GM10248 (cell line): ENCODE measurements at places on chromosomes 3 and 15.

- no peak for DNase-seq
Measured at GRCh38 chr3:4568841-4569240, 75.7 kb downstream of the ITPR1 start.

DNA sequence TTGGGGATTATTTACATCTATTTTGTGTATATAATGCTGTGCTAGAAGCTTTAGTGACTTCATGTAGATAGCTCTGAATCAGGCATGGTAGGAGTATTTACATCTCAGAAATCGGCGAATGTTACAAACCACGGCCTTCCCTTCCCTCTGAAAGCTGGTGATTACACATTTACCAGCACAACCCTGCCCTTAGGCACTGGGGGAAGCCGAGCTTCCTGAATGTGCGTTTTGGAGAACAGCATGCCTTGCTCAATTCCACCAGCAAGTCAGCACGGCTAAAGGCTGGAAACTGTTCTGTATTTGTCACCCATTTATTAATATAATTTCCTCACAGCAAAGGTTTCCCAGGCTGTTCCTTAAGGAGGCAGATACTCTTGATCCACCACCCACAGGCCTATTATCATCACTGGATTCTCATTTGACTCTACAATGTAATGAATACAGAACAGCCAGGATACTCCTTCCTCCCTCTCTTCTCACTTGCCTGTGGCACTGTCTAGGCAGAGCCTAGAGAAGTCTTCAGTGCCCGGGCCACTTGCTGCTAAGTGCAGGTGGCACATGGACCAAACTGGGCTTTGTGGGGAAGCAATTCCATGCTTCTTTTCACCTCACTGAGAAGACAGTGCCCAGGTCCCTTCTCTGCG is 55.2 kb upstream of the CACNA2D3 start:
- DNase-seq = no peak

DNA sequence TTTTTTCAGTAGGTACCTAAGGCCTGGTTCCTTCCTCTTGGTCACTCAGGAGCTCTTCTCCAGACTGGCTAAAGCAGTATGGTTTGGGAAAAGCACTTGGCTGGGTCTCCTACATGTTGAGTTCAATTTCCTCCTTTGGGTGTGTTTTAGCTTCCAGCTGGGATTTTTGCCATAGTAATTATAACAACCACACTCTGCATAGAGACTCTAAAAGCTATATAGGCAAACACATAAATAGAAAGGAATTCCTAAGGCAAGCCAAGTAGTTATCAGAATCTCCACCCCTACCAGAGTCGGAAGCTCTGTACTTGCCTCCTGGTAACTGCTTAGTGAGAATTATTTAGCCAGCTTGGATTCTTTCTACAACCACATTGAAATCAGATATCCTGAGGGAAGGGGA is 48.6 kb downstream of the FOXL2 start:
- no peak for DNase-seq

GRCh38 chr3:151357463-151357850 is 27.1 kb downstream of the P2RY12 start:
- DNase-seq = no peak

GRCh38 chr15:77001966-77002365 is 7.0 kb downstream of the PSTPIP1 start:
- no peak for DNase-seq

DNA sequence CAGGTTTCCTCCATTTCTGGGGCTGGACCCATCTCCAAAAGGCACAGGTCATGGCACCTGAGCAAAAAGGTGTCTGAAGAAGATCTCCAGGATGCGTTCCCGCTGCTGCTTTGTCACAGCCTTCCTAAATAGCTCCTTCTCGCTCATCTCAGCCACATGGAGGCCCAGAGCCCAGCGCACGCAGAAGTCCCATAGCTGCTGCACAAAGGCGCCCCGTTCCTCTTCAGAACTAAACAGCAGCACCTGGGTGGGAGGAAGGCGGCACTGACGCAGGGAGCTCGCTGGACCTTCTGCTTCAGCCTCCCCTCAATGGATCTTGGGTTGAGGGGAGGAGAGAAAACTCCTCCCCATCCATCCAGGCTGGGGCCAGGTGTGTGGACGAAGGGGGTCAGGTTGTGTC is 8.4 kb downstream of the DUOX2 start:
- no peak for DNase-seq

- DNase-seq = no peak
Measured at GRCh38 chr3:194280777-194281176, 70.4 kb downstream of the CPN2 start.

DNA sequence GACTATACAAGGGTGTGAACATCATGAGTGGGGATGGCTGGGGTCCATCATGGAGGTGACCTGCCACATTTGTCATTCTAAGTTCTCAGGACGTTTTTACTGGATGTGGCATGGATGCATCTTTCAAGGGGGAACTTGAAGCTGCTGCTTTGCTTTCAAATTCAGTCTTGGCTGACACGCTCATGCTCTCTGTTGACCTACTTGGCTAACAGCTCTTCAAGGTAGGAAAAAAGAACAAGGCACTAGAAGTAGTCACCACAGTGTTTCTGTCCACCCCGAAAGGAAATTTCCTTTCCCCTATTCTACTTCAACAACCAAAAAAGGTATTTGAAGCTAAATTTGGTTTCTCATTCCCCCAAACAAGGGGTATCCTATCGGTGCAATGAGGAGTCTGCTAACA is 15.0 kb downstream of the STIMATE start:
- no peak for DNase-seq

DNA sequence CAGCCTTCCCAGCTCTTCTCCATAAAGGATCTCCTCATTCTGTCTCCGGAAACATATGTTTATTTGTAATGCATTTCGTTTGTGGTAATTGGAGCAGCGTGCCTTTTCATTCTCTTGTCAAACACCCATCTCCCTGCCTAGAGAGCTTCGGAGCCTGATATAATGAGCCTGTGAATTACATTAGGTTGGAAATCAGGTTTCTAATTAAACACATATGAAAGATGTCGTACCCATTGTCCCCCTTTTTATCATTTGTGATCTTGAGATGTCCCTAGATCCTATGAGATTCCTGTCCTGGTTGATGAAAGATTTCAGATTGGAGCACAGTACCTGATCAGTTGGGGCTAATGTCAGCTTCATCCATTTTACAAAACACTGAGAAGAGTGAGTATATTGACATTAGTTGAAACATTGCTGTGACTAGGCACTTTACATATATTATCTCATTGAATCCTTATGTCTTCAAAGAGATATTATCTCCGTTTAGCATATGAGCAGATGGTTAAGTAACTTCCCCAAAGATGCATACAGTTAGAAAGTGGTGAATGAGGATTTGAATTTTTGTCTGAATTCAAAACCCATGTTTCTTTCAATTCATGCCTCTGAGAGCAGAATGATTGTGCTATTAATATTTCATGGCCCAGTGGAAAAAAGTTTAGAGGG is 23.1 kb downstream of the SYN2 start:
- no peak for DNase-seq

DNA sequence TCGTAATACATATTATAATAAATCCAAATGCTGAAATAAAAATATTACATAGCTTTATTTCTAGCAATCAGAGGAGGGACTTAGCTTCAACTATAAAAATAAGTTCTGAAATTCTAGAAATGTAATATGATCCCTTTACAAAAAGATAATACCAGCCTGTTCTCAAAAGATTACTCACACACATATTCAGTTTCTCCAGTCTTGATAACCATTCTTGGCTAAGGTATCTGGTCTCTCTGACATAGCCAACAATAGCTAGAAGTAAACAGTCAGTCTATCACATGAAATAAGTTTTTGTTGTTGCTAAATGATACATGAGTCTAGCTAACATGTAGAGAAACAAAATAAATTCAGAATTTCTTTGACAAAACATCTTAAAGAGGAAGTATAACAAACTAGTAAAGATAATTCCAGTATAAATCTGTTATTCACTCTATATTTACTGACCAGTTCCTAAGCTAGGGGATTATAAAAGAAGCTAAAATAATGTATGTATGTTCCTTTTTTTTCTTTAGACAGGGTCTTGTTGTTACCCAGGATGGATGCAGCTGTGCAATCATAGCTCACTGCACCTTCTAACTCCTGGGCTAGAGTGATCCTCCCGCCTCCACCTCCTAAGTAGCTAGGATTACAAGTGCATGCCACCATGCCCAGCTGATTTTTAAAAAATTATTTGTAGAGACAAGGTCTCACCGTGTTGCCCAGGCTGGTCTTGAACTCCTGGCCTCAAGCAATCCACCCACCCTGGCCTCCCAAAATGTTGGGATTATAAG is 170.6 kb downstream of the TBL1XR1 start:
- DNase-seq = no peak

DNA sequence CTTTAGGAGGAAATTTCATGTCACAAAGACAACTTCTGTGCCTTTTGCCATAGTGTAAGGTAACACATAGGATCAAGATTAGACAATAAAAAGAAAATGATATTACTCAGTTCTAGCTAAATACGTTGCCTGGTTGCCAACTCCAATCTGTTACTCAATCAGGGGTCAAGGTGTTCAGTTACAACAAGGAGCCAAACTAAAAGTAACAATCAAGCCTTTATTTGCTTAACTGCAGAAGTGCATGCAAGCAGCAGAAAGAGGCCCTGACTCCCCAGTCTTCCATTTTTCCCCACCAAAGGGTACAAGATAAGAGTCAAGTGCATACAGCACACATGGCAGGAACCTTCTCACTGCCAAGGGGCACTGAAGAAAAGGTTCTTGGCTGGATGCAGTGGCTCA is 28.3 kb upstream of the PPP4R2 start:
- DNase-seq = no peak

DNA sequence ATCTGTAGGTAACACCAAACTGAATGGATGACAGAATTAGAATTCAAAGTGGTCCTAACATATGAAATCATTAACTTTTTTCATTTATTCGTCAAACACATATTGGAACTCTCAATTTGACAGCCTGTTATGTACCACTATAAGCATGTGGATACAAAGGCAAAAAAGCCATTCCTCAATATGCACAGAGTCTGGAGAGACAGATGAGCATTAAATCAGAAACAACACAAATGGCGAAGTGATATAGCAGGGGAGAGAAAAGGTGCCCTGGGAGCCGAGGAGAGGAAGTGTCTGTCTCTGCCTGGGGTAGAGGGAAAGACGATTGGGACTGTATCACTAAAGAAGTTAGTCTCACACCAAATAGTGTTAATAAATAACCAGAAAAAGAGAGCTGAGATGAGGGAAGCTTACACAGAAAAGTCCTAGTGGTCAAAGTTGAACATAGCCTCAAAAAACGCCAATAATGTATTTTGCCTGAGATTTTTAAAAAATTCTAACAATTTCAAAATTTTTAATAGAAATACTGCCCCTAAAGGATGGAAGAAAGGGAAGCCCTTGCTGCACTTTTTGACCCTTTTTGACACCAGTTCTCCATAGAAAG is 417.5 kb downstream of the TUSC7 start:
- no peak for DNase-seq

- DNase-seq = no peak
Measured at GRCh38 chr3:72154391-72155335, 369.7 kb upstream of the PROK2 start.

- no peak for DNase-seq
Measured at GRCh38 chr15:69539345-69539744, 86.7 kb downstream of the RPLP1 start.

DNA sequence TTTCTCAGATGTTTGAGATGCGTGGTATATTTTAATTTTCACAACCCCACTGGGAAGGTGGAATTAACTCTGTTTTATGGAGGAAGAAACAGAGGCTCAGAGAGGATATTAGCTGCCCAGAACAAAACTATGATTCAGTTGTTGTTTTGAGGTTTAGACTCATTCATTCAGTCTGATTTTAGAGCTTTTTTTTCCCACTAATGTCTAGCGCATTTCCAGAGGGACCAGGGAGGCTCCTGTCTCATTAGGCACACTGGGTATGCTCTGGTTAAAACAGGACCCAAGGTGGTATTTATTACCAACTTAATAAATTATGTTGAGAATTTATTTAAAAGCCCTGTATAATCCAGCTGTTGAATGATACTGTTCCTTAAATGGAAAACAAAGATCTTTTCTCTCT is 272.0 kb upstream of the RGMA start:
- DNase-seq = no peak

- no peak for DNase-seq
Measured at GRCh38 chr3:177810162-177810623, 612.9 kb upstream of the TBL1XR1 start.

DNA sequence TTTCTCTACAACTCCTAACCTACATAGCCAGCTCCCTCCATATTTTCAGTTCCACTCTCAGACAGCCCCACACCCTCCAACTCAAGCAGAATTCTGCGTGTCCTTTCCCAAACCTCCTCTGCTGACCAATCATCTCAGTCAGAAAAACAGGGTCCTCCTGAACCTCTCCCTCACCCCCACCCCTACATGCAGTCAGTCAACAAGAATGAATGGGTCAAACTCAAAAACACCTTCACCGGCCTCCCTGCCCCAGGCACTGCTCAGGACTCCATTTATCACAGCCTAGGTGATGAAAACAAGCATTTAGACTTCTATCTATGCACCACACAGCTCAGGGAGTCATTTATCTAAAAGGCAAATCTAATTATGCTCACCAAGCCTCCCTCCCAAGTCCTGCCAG is 32.4 kb downstream of the MYL3 start:
- DNase-seq = no peak

DNA sequence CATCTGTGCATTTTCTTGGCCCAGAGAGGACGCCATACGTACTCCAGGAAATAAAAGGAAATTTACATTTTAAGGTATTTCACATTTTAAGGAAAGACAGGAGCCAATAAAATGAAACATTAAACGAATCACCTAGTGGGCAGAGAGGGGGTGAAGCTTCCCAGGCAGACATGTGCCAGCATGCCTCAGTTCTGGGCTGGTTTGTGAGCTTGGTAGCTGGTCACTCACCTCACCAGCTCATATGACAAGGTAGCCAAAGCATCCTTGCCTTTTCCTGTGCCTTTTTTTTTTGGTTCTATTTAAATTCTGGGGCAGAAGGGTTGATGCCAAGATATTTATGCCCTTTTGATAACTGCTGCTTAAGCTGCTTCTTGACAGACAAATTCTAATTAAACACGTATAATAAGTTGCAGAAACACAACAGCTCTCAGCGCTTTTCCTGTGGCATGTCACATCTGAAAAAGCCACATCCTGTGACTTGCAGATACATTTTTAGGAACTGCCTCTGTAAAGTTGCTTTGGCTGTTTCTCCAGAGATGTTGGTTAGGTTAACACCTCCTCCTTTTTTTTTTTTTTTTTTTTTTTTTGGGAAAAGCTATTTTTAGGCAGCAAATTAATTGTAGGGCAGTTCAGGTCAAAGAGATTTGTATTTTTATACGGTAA is 218.6 kb downstream of the PDCD6IP start:
- DNase-seq = no peak

DNA sequence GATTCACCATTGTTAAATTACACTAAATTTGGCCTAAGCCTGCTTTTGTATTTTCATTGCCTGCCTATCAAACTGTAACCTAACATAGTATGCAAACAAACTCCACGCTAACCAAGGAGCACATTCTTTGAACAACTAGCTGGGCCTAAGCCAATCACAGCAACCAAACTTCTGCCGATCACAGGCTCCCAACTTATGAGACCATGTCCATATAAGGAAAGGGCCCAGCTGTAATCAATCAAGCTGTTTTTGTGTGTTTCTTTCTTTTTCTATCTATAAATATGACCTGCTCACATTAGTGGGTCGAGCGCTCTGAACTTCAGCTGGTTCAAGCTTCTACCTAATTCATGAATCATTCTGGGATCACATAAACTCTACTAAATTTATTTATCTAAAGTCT is 473.6 kb downstream of the SI start:
- no peak for DNase-seq
